ENCODE measurements at places on chromosomes 1 and 21.

GRCh38 chr1:59007429-59007819 lies 223.6 kb upstream of the JUN start:
- no peak for DNase-seq

- no peak for DNase-seq
Observed at GRCh38 chr1:212431644-212432043, 1.1 kb upstream of the NENF start.

GRCh38 chr1:220124542-220124941 lies 30.6 kb downstream of the IARS2 start:
- DNase-seq, result no peak

- no peak for DNase-seq
Observed at GRCh38 chr1:232943679-232944252, 6.6 kb upstream of the NTPCR start.

GRCh38 chr1:214864896-214865688 lies 217.4 kb upstream of the KCNK2 start:
- DNase-seq, result no peak
